ENCODE measurements at places on chromosomes 3 and 15. TPM values are rescaled to one million over a fixed set of nuclear protein-coding genes. Genes with fewer than 3 reads are reported as not detected.

C15orf40 gene
- total RNA-seq, result 27.9 TPM

ATP8B4 gene
- not detected for total RNA-seq

RAB8B gene
- 52.5 TPM for total RNA-seq

PLA1A gene
- total RNA-seq, result not detected

DNA sequence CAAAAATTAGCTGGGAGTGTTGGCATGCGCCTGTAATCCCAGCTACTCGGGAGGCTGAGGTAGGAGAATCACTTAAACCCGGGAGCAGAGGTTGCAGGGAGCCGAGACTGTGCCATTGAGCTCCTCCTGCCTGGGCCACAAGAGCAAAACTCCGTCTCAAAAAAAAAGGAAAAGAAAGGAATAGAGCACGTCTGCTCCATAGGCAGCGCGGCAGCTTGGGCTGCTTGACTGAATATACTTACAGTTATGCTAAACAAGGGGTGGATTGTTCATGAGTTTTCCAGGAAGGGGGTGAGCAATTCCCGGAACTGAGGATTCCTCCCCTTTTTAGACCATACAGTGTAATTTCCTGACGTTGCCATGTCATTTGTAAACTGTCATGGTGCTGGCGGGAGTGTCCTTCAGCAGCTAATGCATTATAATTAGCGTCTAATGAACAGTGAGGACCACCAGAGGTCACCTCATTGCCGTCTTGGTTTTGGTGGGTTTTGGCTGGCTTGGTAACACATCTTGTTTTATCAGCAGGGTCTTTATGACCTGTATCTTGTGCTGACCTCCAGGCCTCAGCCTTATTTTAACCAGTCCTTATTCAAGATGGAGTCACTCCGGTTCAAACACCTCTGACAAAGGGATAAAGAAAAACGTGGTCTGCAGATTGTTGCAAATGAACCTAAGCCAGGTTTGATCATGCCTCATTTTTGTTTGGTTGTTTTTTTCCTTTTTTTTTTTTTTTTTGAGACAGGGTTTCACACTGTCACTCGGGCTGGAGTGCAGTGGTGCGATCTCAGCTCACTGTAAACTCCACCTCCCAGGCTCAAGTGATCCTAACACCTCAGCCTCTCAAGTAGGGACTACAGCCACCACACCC, 24.9 kb upstream of the SENP5 start:
- DNase-seq, result no peak

DNA sequence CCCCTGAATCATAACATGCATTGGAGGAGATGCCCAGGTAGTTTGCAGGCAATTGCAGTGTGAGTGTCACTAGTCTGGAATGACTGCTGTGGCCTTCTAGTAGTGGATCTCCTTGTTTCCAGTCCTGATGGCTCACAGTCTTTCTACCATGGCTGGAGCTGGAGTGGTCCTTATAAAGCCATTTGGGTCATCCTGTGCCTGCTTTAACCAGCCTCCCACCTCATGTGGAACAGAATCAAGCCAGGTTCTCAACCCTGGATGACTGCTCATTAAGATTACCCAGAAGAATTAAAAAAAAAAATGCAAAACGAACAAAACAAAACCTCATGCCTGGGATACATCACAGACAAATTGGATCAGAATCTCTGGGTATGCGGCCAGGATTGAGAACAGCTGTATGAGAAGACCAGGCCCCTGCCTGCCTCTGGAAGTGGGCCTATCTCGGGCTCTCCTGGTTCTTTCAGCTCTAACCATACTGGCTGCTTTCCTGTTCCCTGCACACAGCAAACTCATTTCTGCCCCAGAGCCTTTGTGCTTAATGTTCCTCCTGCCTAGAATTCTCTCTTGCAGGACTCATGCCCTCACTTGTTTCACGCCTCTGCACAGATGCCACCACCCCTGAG, 96.4 kb downstream of the ITPR1 start:
- no peak for DNase-seq

GRCh38 chr3:53045518-53046170, at the start of gene SFMBT1:
TSS of gene SFMBT1 (minus strand) at chr3:53046073. CDS start at chr3:52969128, 76,945 bp downstream.
- DNase-seq, result peak; percentile 37

- DNase-seq, result no peak
These were observed 110.6 kb downstream of the UNC13C start for GRCh38 chr15:54088837-54089236.

DNA sequence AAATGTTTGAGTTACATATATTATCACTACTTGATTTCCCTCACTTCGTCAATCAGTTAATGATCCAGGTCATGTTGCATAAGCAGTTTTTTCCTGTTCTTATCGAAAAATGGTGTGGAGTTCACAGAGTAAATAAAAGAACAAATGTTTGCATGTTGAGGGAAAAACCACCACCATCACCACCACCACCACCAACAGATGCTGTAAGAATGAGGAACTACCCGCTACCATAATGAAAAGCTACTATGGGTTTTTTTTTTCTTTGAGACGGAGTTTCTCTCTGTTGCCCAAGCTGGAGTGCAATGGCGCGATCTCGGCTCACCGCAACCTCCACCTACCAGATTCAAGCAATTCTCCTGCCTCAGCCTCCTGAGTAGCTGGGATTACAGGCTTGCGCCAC, 27.6 kb downstream of the RUBCN start:
- DNase-seq, result no peak
